ENCODE measurements at places on chromosomes 2 and 18. TPM values are rescaled to one million over a fixed set of nuclear protein-coding genes. Genes with fewer than 3 reads are reported as not detected.

Gene DPY30
- total RNA-seq, result 68.1 TPM

Gene CXCR1
- total RNA-seq, result not detected

Gene AP1S3
- 1.2 TPM for total RNA-seq

GRCh38 chr2:144032566-144032965, 487.4 kb downstream of the ZEB2 start:
- H3K4me1 ChIP-seq, result no peaks in the 10 kb centered on the region
- H3K27ac ChIP-seq, result no peak overlapping the region
- no peaks in the 10 kb centered on the region for H3K27me3 ChIP-seq
- DNase-seq, result no peak

- no peaks in the 10 kb centered on the region for H3K27me3 ChIP-seq
- no peak overlapping the region for H3K4me3 ChIP-seq
- no peaks in the 10 kb centered on the region for H3K36me3 ChIP-seq
- no peak for DNase-seq
- H3K4me1 ChIP-seq, result no peaks in the 10 kb centered on the region
- H3K27ac ChIP-seq, result no peak overlapping the region
Measured at GRCh38 chr2:167100506-167100905, 212.2 kb downstream of the XIRP2 start.

GRCh38 chr2:163613266-163613731, 122.5 kb downstream of the FIGN start:
- H3K36me3 ChIP-seq, result peaks cover 9% of the 10 kb centered on the region
- no peak for DNase-seq
- H3K4me3 ChIP-seq, result no peak overlapping the region
- no peaks in the 10 kb centered on the region for H3K27me3 ChIP-seq

DNA sequence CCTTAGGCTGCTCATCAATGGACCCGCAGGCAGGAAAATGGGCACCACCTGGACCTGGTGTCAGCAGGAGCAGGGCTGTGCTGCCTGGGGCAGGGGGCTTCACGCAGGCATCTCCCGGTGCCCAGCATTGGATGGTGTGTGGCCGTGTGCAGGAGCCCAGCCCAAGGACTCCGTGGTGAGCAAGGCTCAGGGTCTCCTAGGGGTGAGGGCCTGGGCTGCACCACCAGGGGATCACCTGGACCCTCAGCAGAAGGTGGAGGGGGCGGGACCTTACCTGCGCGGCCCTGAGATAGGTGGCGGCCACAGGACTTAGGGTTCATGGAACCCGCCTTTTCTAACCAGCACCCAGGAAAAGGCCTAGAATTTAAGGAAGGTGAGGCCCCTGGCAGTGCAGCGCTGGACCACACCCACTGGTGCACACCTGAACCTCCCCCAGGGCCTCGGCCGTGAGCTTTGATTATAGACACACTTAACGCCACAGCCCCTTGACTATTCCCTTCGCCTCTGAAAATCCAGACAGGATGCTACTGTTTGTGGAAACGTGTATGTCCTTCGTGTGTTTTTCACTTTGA, 89.0 kb downstream of the TMEM18 start:
- no peak for DNase-seq
- H3K4me1 ChIP-seq, result peaks cover 30% of the 10 kb centered on the region
- no peak overlapping the region for H3K27ac ChIP-seq
- no peaks in the 10 kb centered on the region for H3K36me3 ChIP-seq

GRCh38 chr2:106176446-106177099, 17.5 kb downstream of the UXS1 start:
- H3K4me3 ChIP-seq, result no peak overlapping the region
- H3K36me3 ChIP-seq, result no peaks in the 10 kb centered on the region
- peaks cover 6% of the 10 kb centered on the region for H3K4me1 ChIP-seq

- H3K4me1 ChIP-seq, result no peaks in the 10 kb centered on the region
- H3K27ac ChIP-seq, result no peak overlapping the region
- H3K4me3 ChIP-seq, result no peak overlapping the region
- H3K27me3 ChIP-seq, result no peaks in the 10 kb centered on the region
- no peaks in the 10 kb centered on the region for H3K36me3 ChIP-seq
Measured at GRCh38 chr18:35835833-35836232, 136.6 kb upstream of the RMP24 start.

GRCh38 chr2:175887776-175888175, 114.3 kb downstream of the LNPK start:
- no peaks in the 10 kb centered on the region for H3K4me1 ChIP-seq
- H3K27ac ChIP-seq, result no peak overlapping the region
- no peak for DNase-seq
- H3K36me3 ChIP-seq, result no peaks in the 10 kb centered on the region

DNA sequence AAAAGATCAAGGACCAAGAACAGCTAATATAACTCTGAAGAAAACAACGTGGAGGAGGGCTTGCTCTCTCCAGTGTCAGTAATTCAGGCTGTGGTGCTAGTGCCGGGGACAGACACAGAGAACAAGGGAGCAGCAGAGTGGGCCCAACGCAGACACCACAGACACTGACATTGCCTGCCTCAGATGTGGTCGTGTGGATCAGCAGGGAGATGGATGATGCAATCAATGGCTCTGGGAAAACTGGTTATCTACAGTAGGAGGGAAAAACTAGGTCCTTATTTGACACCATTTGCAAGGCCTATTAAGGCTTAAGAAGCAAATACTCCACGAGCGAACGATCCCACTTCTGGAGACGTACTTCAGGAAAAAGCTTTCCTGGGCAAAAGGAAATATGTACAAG, 36.1 kb downstream of the HDLBP start:
- no peaks in the 10 kb centered on the region for H3K36me3 ChIP-seq
- no peaks in the 10 kb centered on the region for H3K27me3 ChIP-seq
- no peaks in the 10 kb centered on the region for H3K4me1 ChIP-seq
- DNase-seq, result peak; percentile 68
- H3K27ac ChIP-seq, result no peak overlapping the region
- no peak overlapping the region for H3K4me3 ChIP-seq
